ENCODE measurements at places on chromosomes 16 and 17.

DNA sequence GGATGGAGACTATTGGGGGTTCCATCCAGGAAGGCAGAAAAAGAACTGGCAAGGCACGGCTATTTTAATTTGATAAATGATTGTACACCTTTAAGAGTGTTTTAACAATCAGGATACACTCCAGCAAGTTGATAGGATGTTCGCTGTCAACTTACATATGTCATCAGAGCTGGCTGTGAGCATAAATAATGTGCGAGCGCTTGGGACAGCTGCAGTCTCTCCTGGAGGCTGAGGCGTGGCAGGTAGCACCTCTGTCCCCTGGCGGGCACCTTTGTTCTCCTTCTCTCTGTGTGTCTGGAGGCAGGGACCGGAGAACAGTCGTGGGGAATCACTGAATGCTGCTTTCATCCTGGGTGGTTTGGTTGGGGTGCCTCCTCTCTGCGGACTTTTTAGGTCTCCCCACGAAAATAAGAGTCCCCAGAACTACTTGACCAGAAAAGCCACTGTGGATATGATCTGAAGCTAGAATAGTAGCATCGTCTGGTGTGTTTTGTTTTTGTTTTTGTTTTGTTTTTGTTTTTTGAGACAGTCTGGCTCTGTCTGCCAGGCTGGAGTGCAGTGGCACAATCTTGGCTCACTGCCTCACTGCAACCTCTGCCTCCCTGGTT lies 9.4 kb downstream of the BAHCC1 start:
- DNase-seq: no peak

DNA sequence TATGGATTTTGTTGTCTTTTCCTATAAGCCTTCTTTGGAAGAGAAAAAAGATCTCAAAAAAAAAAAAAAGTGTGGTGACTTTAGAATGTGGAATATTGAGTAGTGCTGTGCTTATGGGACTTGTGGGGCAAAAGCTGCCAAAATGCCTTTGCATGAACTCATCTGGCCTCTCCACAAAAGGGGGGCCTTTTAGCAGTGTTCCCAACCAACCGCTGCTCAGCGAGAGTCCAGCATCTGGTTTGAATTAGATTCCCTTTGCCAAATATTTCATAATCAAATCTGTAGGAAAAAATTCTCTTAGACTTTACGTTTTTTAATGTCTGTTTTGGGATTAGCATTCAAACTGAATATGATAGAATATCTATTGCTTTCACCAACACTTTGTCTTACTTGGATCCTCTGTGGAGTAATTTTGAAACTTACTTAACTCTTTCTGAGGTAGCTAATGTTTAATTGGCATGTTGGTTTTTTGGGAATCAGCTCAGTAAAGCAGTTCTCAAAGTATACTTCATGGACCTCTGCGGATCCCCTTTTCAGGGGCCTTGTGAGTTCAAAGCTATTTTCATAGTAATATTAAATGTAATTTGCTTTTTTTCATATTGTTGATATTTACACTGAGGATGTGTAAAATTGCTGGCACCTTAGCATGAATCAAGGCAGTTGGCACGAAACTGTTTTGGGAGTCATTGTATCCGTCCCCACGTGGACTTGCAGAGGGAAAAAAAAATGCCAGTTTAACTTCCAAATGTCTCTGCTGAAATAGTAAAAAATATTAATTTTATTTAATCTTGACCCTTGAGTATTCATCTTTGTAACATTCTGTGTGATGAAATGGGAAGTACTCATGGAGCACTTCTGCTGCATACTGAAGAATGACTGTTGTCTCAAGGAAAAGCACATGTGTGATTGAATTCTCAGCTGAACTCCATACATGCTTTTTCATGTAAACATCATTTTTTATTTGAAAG lies 34.7 kb upstream of the VPS4A start:
- DNase-seq: no peak

DNA sequence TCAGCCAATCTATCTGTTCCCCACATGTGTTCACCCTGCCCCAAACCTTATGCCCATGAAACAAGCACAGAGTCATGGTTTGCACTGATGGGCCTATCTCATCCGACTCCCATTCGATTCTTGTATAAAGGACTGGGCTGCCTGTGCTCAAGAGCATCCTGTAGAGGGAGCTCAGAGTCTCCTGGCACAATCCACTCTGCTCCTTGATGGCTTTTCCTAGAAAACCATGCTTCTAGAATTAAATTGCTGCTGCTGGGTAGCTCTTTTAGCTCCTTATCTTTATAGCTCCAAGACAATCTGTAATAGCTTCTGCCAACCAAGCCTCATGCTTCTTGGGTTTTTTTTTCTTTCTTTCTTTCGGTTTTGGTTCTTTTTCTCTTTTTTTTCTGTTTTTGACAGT lies 9.7 kb downstream of the ZNF19 start:
- no peak for DNase-seq

DNA sequence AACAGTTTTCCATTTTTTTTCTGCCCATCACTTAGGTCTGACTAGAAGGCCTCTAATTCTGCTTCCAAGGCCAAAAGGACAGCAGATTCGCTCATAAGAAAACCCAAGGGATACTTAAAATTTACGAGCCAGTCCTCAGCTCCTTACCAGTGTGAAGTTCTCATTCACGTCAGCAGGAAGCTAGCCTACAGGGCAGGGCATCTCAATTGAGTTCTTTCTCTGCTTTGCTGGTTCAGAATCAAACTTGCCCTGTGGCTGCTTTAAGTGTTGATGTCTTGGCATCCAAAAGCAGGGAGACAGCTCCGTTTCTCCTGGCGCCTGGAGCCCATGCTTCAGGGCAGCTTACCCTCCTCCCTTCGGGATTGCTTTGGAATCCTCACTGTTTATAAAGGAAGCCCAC lies 136.0 kb downstream of the ANKFN1 start:
- DNase-seq: no peak

- no peak for DNase-seq
Measured at GRCh38 chr16:21235199-21235585, 1.7 kb downstream of the ANKS4B start.
